Activated naive CD4-positive, alpha-beta T cell treated with anti-CD3 and anti-CD28 coated beads for 36 hours (primary cell): ENCODE measurements at places on chromosomes 16 and 17. TPM values are rescaled to one million over a fixed set of nuclear protein-coding genes. Genes with fewer than 3 reads are reported as not detected.

PPY gene
- total RNA-seq = not detected

- DNase-seq = no peak
Measured at GRCh38 chr17:6186998-6187397, 116.8 kb downstream of the WSCD1 start.

DNA sequence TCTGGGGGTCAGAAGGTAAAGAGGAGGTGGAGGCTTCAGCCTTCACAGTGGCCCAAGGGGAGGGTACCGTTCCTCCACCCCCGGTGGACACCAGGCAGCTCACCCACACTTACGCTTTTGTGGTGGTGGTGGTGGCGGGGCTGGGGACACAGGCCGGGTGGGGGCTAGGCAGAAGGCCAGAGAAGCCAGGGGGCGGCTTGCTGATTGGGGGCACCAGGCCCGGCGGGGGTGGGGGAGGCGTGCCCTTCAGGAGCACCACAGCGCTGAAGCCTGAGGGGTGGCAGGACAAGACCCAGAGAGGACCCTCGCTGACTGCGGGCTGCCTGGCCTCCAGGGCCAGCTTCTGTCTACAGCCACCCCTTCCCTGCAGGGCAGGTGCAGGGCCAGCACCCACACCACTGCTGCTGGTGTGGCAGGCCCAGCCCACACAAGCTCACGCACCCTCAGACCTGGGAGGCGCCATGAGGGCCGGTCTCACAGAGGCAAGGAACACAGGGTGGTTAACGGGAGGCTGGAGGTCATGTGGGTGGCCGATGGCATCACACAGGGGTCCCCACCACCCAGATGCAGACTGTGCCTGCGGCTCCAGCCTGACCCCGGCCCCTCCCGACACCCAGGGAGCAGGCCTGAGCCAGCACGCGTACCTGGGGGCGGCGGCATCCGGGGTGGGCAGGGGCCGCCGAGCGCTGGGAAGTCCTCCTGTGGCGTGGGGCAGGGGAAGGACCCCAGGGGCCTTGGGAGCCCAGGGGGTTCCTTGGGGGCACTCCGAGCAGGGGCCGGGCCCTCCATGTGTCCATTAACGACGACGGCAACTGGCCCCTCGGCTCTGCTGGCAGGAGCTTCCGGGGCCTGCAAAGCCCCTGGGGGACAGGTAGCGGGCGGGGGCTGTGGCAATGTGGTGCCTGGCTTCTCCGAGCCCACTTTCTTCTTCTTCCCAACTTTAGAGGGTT lies 9.4 kb downstream of the SYNGR3 start:
- no peak for DNase-seq

- DNase-seq = peak; percentile 92
Measured at GRCh38 chr17:38703742-38704605, 1.1 kb upstream of the MLLT6 start.

DNA sequence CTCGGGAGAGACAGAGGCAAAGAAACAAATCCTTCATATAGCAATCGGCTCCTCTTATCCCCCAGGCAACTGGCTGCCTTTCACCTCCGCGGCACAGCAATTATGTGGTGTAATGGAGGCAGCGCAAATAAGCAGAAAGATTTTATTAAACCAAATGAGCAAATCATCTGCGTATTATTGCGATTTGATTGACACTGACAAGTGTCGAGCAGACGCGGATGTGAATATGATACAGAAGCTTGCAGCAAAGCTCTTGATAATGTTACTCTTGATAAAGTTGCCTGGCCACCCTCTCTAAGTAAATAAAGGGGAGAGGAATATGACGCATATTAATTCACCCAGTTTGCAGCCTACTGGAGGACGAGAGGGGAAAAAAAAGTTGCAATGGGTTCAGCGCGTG lies 26.5 kb upstream of the AKTIP start:
- no peak for DNase-seq

GRCh38 chr17:71237903-71238538 lies 882.8 kb upstream of the SOX9 start:
- no peak for DNase-seq

EXOC7 gene
- 46.6 TPM for total RNA-seq

DNA sequence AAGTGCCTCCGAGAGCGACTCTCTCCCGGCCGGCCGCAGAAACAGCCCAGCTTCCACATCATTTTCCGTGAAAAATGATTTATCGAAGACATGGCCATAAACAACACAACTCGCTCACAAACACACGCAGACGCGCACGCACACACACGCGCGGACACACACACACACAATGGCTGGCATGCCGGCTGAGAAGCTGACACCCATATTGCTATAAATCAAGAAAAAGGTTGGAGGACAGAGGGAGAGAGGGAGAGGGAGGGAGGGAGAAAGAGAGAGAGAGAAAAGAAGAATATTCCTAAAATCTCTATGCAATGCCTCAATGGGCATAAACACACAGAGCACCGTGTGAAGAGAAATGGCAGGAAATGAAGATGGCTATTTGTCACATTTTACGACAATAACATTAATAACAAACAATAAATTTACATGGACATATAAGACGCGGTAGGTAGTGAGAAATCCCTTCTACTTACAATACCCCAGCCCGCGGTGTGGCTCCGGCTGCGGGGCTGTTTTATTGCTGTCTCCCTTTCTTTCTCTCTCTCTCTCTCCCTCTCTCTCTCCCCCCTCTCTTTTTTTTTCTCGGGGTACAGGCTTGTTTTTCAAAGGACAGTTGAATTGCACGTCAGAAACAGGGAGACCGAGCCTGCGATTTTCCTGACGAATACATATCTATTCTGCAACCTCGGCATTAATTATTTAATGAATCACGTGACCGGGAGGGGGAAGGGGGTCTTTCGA lies 9.5 kb downstream of the HOXB4 start:
- no peak for DNase-seq

GRCh38 chr16:56306690-56307533 lies 115.6 kb downstream of the GNAO1 start:
- no peak for DNase-seq

KRTAP2-4 gene
- total RNA-seq = not detected

CARD14 gene
- total RNA-seq = not detected

ZNF750 gene
- not detected for total RNA-seq

GRCh38 chr17:32523017-32523680 lies 36.4 kb downstream of the CDK5R1 start:
- peak; percentile 85 for DNase-seq

ZG16B gene
- 0.22 TPM for total RNA-seq

IRX3 gene
- total RNA-seq = not detected

PPP1R27 gene
- not detected for total RNA-seq

P2RX5 gene
- total RNA-seq = 45.2 TPM

DNA sequence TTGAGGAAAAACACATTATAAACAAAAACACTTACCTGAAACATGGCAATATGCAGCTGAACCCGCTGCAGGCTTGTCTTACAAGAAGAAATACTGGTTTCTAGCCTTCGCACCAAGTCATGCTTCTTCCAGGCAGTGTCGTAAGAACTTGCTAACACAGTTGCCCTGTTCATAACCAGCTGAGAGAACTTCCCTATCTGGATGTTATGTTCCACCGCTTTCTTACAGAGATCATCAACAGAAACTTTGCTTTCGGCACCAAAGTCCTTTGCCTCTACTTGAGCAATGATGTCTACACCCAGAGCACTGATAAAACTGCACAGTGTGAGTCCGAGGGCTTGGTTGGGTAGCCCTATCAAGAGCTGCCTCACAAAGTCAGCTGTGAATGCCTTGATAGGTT lies 27.9 kb upstream of the ARL6IP1 start:
- DNase-seq = no peak
